ENCODE measurements at places on chromosomes 7 and 10. TPM values are rescaled to one million over a fixed set of nuclear protein-coding genes. Genes with fewer than 3 reads are reported as not detected.

DNA sequence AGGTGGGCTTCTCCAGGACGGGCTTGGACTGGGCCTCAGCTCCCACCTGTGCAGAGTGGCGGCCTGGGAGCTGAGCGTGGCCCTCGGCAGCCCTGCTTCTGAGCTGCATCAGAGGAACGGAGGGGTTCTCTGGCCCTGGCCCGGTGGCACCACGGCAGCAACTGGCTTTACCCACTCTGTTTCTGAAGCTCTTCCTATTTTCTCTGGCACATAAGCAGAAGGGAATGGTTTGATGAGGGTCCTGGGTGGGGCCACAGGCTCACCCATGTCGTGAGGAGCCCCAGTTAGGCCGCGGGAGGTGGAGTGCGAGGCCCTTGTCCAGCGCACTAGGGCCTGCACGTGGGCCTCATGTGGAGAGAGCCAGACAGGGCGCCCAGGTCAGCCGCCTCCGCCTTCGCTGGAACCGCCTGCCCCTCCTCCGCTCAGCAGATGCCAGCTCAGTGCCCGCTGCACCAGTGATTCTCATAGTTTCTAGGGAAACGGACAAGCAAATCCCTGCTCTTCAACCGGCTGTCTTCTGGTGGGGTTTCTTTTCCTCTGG lies 284.0 kb downstream of the CELF2 start:
- no peak for DNase-seq

The EMX2 gene
- total RNA-seq: not detected

DNA sequence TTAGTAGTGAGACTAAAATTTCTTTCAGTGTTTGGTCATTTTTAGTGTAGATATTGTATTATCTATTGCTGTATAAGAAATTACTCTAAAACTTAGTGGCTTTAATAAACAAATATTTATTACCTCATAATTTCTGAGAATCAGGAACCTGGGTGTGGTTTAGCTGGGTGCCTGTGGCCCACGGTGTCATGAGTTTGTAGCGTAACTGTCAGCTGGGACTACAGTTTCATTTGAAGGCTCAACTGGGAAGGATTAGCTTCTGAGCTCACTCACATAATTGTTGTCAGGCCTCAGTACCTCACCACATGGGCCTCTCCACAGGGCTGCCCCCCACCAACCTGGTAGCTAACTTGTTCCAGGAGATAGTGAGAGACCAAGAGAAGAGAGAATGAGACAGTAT lies 98.5 kb downstream of the SRI start:
- DNase-seq: no peak

DNA sequence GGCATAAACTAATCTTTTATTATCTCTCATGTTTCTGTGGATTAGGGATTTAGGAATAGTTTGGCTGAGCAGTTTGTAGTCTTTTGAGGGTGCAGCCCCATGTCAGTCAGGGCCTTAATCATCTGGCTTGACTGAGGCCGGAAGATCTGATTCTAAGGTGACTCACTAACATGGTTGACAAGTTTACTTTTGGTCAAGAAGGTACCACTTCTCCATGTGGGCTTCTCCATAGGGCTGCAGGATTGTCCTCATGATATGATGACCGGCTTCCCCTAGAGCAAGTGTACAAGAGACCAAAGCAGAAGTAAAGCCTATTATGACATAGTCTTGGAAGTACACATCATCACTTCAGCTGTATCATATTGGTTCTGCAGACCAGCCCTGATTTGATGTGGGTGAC lies 45.9 kb upstream of the OIT3 start:
- DNase-seq: no peak

DNA sequence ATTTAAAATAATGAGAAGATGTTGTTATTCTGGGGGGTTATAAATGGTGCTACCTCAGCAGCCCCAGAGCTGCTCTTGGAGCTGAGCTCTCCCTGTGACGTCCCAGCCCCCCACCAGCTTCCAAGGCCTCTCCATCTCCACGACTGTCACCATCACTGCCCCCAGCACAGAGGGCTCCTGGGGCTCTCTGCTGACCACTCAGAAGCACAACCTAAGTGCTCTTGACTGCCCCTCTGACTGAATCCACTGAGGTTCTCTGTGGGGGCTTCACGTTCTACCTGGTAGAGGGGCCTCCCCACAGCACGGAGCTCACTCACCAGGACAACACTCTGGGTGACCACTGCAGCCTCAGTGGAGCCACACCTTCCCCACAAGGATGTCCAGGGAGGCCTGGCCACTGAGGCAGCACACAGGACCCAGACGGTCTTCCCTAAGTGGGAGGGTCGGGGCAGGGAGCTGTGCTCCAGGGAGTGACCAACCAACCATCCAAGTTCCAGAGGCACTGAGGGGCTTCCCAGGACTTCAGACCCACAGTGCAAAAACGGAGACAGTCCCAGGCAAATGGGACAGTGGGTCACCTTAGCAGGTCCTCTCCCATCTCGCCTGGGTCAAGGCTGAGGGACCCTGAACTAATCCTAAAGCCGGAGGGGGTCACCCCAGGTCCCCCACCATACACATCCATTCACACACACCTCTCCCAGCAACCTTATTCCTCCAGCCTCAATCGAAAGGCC lies 121.0 kb upstream of the PPP2R2D start:
- DNase-seq: no peak

DNA sequence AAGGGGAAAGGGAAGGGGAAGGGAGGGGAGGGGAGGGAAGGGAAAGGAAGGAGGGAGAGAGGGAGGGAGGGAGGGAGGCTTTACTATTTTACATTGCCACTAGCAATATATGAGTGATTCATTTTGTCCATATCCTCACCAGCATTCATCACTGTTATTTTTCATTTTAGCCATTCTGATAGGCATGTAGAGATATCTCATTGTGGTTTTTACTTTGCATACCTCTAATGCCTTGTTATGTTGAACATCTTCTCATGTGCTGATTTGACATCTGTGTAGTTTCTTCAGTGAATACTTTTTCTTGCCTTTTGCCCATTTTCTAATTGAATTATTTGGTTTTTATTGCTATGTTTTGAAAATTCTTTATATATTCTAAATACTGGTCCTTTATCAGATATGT lies 52.7 kb downstream of the GCC1 start:
- no peak for DNase-seq

The RHOBTB1 gene
- total RNA-seq: 6.9 TPM

DNA sequence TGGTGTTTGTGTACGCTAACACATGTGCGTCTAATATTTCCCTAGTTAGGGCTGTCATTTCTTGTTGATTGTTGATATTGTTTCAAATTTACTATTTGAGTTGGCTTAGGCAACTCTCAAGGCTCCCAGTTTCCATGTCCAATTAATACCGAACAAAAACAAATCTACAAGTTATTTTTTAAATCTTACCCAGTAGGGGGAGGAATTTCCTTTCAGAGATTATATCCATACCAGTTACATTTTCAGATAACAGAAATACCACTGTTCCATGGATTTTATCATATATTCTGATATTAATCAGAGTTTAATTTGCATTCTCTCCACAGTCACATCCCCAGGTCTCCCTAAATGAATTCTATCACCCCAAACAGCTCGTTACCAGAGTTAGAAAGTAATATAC lies 7.2 kb upstream of the AKR1B10 start:
- DNase-seq: no peak

All from mucosa of descending colon (tissue), 3 donors.